Stimulated activated CD4-positive, alpha-beta T cell treated with anti-CD3 and anti-CD28 coated beads, Interleukin-2, amount 100 ng/mL, for 24 hours (primary cell): ENCODE measurements at places on chromosomes 1 and 21.

DNA sequence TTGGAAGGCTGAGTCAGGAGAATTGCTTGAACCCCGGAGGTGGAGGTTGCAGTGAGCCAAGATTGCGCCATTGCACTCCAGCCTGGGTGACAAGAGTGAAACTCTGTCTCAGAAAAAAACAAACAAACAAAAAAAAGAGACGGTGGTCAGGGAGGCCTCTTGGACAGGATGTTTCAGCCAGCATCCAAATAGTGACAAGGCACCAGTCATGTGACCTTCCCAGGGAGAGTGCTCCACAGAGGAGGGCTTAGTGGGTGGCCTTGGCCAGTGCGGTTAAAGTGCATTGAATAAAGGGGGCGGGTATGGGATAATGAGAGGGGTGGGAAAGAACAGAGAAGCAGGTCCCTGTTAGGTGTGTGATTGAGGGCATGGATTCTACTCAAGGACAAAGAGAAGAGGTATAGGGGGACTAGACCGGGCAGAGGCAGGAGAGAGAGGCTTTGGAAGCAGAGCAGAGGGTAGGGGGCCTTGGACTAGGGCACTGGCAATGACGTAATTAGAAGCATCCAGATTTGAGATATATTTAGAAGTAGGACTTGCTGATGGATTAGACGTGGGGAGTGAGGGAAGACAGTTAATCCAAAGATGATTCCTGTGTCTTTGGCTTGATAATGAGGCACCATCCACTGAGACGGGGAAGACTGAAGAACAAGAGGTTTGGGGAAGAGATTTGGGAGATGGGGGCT lies 12.0 kb upstream of the RYR2 start:
- DNase-seq: no peak

- DNase-seq: no peak
These were observed 1.7 kb upstream of the PKP1 start for GRCh38 chr1:201281573-201281972.

DNA sequence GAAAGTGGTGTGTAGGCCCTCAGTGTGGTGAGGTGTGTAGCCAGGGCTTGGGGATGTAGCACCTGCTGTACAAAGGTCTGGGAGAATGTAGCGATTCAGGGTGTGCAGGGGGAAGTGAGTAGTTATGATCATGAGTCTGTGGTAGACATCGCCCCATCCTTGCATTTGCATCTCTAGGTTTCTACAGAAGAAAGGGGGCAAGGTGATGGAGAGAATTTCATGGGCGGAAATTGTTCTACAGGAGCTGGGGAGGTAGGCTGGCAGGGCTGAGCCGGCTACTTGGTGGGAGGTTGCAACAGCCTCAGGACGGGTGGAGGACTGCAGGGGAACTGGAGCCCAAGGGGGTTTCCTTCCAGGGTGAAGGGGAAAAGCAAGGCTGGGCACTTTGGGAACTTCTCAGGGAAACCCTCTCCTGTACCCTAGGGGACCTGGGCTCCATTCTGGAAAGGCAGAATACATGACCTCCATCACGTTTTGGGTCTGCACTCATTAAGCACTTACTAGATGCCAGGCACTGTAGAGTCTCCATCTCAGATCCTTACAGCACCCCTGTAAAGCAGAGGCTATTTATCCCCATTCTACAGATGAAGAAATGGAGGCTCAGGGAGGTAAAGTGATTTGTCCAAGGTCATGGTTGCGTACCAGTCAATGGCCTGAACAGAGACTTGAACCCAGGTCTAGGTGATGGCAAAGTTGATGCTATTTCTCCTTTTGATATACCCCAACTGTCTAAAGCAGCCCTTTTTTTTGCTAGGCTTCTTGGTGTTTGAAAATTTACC lies 14.5 kb upstream of the TNFRSF1B start:
- DNase-seq: no peak

- no peak for DNase-seq
These were observed 218.0 kb downstream of the DENND1B start for GRCh38 chr1:197557302-197557701.

GRCh38 chr1:235050911-235051360 lies 77.7 kb downstream of the TOMM20 start:
- DNase-seq: no peak

DNA sequence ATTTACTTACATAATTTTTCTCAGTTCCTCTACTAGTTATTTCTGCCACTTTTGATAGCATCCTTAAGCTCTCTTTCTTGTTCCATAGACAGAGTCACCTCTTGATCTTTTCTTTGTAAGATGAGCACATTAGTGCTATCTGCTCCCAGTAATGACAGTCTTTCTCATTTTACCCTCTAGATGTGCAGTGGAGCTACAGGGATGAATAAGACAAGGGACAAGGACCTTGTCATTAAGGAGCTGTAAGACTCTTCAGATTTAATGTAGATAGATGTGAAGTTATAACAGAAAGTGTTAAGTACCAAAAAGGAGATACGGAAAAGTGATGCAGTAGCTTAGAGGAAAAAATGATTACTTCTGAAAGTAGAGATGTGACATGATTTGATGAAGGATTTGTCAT lies 20.4 kb downstream of the SCP2 start:
- no peak for DNase-seq

DNA sequence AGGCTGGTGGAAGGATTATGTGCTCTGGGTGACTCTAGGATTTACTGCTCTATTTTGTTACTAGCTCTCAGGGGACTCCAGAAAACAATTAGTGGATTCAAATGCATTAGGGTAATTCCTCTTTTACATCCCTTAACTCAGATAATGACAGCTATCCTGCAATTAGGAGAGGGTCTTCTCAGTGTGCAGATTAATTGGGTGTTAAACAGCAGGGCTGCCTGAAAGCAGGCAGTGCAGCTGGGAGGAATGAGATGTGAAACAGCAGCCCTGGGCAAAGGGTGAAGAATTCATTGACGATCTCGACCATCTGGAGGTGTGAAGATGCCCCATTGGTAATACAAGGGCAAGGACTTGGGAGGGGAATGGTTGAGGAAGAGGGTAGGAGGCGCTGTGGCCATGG lies 66.1 kb downstream of the HTR6 start:
- no peak for DNase-seq

DNA sequence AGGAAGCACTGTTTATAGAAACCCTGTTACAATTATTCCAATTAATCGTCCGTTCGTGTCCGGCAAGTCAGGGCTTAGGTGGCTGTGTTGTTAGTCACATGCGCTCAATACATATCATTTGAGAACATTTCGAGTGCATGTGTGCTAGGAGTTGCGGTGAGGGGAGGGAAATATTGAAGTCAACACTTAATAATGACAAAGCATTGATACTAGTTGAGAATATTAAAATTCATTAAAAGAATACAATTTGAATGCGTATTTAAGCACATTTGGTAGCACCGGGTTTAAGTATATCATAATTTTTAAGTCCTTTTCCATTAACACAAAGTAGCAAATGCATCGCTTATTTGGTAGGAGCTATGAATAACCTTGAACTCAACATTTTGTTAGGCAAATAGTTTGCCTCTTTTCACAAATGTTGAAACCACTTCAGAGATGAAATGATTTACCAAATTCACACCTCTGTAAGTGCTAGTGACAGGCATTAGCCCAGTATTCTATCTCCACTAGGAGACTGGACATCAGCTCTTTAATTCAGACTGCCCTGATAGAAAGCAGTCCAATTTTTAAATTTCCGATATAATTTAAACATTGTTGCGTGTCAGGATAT lies 1.1 kb upstream of the SERBP1 start:
- DNase-seq: no peak

DNA sequence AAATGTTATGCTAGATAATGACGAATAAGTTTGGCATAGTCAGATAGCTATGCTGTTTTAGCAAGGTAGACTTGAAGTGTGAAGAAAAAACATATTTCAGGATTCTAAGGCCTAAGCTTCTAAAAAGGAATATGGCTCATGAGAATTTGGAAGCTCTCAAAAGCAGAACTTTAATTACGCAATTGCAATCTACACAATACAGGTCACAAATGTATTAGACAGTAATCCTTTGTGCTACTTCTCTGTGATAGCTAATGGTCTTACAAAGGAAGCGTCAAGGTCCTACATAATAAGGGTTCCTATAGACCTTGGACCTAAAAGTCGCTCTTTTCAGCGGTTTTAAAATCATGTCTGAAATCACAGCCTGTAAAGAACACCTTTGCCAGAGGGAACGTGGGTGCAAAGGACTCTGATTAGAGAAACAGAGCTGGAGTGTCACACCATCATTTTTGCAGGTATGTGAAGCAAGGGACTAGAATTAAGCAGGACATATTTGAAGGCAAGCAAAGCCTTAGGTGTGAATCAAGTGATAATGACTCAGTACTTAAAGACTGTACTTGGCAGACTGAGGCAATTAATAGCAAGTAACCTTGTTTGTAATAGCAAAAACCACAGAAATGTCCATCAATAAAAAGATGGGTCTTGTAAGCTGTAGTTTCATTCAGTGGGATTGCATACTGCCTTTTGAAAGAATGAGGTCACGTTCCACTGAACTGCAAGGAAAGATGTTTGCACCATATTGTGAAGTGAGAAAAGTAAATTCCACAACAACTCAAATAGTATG lies 420.2 kb downstream of the KCTD3 start:
- DNase-seq: no peak

GRCh38 chr1:204448344-204448964 lies 36.8 kb upstream of the PPP1R15B start:
- DNase-seq: no peak

GRCh38 chr1:154923695-154924094 lies 12.8 kb downstream of the PMVK start:
- DNase-seq: no peak
